ENCODE measurements at places on chromosomes 13 and 19.

DNA sequence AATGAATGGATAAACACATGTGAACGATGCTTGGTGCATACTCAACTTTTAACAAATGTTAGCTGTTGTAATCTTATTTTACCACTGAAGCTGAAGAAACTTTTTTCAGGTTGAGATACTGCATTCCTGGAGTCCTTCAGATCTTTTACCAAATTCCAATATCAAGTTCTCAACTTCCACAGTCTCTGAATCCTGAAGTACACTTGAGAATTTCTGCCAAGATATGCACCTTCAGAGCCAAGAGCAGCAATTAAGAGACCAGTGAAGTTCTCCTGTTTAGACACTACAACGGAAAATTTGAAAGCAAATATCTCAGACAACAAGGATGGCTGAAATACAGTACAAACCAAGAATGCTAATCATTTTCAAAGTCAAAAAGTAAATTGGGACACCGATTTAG is 84.6 kb upstream of the MTIF3 start:
- DNase-seq = no peak

- DNase-seq = no peak
Observed at GRCh38 chr13:43558939-43559338, 227.8 kb downstream of the ENOX1 start.

- DNase-seq = no peak
Observed at GRCh38 chr13:35693134-35693784, 216.8 kb upstream of the MAB21L1 start.

- no peak for DNase-seq
Observed at GRCh38 chr13:88937384-88937783, 1266.2 kb downstream of the SLITRK5 start.

- DNase-seq = no peak
Observed at GRCh38 chr19:19297759-19298158, 22.6 kb downstream of the SUGP1 start.

GRCh38 chr19:13099073-13099999 is 3.3 kb downstream of the LYL1 start:
- DNase-seq = peak; percentile 84

DNA sequence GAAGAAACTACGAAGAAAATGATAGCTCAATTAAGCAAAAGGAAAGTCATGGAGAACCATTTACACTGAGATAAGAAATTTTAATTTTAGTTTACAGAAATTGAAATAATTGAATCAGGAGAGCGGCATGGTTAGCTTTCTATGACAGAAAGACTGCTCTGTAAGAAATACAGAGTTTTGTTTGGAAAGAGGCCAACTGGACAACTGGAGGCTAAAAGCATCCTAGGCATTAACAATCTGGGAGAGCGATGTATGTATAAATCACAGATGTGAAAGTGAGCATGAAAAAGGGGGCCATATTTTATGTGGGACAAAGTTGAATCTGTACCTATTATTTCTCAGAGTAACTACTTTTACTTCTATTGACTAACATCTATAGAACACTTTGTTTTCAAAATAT is 1608.8 kb upstream of the PCDH20 start:
- no peak for DNase-seq

DNA sequence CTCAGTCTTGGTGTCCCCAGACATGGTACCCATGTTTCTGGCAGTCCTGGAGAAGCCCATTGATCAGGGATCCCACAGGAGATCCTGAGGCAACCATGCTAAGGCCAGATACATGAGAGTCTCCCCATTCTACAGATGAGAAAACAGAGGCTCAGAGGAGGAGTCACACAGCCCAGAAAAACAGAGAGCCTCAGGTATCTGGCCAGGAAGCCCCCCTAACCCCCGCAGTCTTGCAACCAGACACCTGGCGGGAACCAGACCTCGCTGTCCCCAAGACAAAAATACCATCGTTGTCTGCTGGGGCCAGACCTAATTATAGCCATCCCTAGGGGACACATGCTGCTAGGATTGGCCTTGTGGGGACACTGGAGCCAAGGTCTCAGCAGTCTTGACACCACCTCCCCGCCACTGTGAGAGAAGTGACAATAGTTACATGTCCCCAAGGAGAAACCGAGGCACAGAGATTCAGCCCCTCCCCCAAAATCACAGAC is 1.6 kb upstream of the PDE4C start:
- DNase-seq = no peak

DNA sequence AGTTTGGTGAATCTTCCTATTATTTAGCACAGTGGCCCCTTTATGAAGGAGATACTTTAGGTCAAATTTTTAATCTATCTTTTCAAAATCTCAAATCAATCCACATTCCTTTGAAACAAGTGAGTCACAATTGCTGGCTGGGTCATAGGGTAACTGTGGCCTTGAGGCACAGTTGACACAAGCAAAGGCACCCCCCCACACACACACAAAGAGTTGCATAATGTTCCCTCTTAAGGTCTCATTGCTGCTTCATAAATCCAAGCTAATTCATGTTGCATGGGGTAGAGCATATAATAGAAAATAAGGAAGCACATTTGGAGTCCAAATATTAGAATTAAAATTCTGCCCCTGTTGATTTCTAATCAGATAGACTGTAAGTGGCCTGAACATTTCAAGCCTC is 171.5 kb downstream of the DLEU7 start:
- no peak for DNase-seq

DNA sequence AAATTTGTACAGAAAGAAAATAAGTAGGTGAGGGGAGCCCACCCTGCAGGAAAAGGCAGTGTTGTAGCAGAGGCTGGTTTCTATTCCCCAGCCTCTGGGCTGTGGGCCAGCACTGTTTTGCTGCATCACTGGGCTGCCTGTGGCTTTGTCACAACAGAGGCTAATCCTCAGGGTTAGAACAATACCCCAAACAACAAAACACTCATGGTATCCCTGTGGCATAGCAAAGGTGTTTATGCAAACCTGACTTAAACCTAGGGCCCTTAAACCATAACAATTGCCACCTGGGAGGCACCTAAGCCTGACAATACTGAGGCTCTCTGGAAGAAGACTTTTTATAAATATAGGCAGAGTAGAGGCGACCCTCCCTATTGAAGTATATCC is 314.7 kb downstream of the OLFM4 start:
- DNase-seq = no peak

- no peak for DNase-seq
Observed at GRCh38 chr19:49954933-49955332, 6.0 kb downstream of the SIGLEC11 start.

DNA sequence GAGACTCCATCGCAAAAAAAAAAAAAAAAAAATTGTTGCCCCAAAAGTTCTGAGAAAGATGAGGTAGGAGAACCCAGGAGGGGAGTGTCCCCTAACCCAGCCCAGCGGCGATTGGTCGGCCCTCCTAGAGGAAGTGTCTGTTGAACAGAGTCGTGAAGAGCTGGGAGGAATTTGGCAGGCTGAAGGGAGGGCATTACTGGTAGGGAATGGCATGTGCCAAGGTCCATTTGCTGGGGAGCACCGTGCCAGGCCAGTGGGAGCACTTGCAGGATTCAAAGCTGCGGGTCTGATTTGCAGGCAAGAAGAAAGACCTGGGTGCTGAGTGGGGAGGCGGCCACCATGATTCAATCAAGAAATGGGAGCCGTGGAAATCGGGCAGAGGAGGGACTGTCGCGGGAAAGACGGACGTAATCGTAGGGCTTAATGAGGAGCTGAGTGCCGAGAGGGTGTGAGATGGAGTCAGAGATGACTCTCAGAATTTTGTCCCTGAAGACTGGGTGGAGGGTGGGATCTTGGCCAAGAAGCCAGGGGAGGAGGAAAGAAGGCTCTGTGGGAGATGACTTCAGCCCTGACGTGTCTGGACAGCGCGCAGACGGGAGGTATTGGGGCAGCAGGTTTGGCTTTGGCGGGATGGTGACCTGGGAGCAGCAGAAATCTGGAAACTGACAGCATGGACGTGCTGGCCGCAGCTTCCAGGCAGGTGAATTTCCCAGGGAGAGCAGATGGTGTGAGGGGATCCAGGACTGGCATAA is 15.4 kb downstream of the CERS4 start:
- DNase-seq = no peak

- no peak for DNase-seq
Observed at GRCh38 chr13:110447058-110447511, 114.4 kb downstream of the RAB20 start.

DNA sequence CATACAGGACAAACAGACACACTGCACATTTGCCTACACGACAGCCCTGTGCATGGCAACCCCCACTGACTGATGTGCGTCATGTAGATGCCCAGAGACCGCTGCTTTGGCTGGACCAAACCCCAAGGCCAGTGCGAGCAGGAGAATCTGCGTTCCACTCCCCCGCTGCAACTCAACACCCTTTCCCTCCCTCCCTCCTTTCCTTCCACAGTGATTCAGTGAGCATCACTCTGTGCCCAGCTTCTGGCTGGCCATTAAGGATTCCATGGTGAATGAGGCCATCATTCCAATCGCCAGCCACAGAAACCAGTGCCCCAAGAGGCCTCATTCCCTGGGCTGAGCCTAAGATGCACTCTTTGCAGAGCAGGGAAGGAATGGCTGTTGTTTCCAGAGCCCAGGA is 61.6 kb downstream of the GSX1 start:
- no peak for DNase-seq

- no peak for DNase-seq
Observed at GRCh38 chr13:89936256-89936655, 1411.2 kb upstream of the MIR17HG start.

DNA sequence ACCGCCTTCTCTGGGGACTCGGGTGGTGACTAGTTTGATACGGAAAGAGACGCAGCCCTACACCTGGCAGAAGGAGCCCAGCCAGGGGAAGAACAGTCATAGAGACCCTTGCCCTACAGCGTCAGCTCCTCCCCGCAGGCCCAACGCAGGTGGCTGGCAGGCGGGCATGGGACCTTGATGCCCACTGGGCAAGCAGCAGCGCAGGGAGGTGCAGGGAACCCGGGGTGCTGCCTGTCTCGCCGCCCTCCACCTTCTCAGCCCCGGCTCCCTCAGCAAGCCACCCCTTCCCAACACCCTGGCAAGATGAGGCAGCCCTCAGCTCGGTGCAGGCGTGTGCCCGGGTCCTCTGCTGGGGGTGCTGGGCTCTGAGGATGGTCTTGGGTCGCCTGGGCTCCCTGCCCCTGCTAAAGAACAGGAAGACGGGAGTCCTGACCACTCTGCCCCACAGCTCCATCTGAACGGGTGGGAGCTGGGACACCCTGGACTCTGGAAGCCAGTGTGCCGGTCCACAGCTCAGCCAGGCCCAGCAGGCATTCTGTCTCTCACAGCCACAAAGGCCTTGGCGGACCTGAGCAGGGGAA is 9.0 kb downstream of the MIER2 start:
- DNase-seq = no peak

GRCh38 chr13:99388334-99388923 is 81.2 kb upstream of the GPR183 start:
- no peak for DNase-seq

DNA sequence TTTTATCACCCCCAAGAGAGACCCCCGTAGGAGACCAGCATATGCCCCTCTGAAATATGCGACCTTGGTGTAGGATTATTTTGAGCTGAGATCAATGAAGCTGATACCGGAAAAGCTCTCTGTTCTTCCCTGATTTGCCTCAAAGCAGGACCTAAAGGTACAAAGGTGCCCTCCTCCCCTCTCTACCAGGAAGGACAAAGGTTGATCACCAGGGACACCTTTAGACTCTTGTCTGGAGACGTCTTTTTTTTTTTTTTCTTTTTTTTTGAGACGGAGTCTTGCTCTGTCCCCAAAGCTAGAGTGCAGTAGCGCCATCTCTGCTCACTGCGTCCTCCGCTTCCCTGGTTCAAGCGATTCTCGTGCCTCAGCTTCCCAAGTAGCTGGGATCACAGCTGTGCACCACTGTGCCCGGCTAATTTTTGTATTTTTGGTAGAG is 792 bp upstream of the PEX11G start:
- no peak for DNase-seq

GRCh38 chr19:34402074-34402600 is 2.1 kb upstream of the PDCD2L start:
- no peak for DNase-seq

DNA sequence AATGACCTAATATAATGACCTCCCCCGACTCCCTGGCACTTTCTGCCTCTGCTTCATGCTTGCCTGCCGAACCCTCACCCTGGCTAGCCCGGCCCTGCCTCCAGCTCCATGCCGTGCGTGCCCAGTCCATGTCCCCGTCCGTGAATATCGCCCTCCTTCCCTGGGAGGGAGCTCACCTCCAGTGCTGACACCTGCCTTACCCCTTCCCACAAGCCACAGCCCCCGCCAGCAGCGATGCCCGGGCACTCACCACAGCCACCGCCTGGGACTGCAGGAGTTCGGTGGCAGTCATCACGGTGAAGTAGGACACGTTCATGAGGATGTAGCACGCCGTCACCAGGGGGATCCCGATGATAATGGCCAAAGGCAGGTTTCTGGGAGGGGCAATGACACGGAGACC is 10.0 kb downstream of the SLC7A9 start:
- no peak for DNase-seq

DNA sequence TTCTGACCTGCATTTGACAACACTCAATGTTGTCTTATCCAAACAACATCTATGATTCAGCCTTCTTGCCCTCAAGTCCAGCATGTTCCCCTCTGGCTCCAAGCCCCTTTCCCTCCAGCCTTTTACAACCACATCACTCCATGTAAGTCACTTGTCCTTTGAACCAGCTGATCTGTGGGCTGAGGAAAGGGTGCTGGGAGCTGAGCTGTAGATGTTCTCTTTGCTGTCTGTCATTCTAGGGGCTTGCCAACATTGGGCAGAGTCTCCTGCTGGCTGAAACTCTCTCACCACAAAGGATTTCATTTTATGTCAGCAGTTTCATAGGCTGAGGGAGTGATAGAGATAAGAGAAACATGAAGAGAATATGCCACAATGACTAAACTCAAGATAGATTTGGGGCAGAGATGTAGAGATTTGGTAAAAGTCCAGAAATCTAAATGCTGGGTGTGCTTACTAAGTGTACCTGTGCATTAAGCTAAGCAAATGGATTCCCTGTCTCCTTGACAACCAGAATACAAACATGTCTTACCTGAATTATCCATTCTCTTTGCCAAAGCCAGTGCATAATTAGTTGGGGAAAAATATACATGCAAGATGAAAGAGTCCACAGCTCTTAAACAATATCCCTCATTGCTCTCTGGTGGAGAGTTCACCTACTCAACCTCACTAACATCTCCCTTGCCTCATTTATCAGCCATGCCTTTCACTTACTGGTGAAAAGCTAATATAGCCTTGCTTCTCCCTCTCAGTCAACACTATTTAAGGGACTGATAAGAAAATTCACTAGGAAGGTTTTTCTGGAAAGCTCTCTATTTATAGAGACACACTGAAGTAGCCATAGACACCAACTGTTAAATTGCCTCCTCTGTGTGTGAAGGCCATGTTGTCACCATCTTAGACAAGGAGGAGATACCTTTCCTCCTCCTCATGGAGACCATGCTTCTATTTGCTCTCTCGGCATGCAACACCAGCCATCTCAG is 175.5 kb upstream of the SERP2 start:
- DNase-seq = no peak

DNA sequence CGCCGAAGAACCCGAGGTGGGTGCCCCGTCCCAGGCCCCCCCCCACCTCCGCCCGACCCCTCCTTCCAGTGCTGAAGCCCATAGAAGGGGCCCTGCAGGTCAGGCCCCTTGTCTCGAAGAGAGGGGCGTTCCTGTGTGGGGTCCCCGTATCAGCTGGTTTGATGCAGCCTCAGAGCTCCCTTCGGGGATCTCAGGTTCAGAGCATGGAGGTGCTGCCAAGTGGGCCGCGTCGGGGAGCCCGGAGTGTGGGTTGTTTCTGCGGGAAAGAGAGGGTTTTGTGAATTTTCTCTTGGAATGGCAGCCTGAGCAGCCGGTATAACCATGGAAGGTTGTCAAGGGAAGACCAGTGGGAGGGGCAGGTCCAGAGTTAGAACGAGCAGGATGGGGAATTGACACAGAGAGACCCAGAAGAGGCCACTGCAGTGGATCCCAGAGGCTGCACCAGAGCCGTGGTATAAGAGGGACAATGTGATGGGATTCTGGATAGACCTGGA is 384 bp downstream of the TRAPPC2B start:
- no peak for DNase-seq
